ENCODE measurements at places on chromosomes 1 and 21.

DNA sequence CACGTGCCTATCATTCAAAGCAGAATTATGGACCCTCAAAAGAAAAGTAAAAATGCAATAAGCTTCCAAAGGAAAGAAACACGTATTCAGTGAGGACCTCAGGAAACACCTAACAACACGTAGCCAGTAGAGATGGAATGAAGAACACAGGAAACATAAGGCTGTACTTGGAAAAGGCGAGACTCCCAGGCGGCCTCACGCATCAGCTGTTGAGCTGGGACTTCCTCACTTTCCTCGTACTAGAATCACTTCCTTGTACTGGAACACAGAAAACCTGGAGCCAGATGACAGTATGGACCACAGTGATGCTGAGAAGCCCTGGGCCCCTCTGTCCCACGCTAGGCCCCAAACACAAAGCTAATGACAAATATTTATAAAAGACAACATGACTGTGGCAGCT, 94.4 kb upstream of the BACE2 start:
- DNase-seq: no peak

DNA sequence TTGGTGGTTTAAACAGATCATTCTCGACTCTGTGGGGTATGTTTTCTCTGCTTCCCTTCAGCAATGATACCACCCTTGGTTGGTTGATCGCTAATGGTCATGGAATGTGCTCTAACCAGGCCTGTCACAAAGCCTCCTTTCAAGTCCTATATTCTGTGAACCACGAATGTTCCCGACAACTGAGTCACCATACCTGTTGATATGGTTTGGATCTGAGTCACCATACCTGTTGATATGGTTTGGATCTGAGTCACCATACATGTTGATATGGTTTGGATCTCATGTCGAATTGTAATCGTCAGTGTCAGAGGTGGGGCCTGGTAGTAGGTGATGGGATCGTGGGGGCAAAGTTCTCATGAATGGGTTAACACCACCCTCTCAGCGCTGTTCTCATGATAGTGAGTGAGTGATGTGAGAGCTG, 10.2 kb upstream of the CAMK2N1 start:
- no peak for DNase-seq

GRCh38 chr1:101843160-101843559, 153.6 kb downstream of the OLFM3 start:
- DNase-seq: no peak

- no peak for DNase-seq
Observed at GRCh38 chr21:43590194-43590593, 69.1 kb downstream of the HSF2BP start.

DNA sequence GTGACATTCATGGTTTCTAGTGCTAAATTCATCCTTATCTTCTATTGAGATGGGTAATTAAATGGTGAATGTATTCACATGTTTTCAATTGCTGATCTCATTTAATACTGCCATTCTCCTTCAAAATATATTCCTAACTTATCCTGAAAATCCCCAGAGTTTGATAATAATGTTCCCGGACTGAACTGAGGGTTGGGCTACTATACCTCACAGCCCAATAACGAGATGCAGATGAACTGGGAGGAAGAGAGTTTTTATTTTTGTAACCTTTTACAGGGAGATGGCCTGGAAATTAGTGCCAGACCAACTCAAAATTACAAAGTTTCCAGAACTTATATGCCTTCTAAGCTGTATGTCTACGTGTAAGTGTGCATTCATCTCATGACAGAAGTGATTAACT, 210.8 kb downstream of the APP start:
- DNase-seq: no peak

- DNase-seq: no peak
Observed at GRCh38 chr1:178613271-178613945, 100.5 kb downstream of the TEX35 start.

DNA sequence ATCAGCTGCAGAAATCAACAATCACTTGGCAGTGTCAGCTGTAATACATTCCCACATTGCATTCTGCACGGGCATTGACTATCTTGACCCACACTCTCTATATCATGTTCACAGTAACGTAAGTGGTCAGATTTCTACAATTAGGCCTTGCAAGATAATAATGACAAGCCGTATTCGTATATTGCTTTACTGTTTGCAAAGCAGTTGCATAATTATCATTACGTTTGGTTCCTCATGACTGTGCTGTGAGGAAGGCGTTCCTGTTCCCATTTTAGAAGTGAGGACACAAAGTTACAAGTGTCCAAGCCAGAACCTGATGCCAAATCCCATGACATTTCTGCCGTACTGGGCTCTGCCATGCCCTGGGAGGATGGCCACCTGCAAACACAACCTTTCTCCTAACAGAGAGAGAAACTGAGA, 53.5 kb upstream of the TARBP1 start:
- no peak for DNase-seq

Measured in stimulated activated naive CD4-positive, alpha-beta T cell (primary cell).